ENCODE measurements at places on chromosomes 4 and X.

DNA sequence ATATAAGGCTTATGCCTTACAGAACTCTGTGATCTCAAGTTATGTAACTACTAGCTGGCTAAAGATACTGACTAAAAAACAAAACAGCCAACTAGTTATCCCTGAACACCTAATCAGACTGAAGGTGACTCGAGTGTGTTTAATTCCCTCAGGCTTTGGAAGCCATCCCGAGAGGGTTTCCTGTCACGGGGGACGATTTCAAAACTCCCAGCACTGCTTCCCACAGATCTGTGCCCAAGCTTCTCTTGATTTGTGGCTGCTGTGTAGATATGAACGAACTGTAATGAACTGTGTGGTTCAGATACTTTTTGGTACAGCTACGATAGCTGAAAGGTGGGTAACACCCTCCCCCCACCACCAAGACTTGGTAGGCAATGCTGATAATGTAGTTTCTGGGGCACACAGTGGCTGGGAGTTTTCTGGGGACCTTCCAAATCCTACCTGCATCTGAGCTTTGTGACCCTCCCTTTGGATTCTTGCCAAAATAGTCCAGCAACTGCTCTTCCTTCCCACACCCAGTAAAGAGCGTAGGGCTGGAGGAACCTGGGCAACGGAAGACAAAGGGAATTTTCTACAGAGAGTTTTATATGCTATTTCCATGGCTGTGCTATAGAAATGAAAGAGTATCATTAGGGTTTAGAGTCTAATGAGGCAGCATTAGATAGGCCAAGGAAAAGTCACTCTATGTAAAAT lies 148.8 kb downstream of the MGST2 start:
- DNase-seq, result no peak

GRCh38 chrX:150926791-150927190 lies 28.3 kb upstream of the CD99L2 start:
- no peak for DNase-seq

DNA sequence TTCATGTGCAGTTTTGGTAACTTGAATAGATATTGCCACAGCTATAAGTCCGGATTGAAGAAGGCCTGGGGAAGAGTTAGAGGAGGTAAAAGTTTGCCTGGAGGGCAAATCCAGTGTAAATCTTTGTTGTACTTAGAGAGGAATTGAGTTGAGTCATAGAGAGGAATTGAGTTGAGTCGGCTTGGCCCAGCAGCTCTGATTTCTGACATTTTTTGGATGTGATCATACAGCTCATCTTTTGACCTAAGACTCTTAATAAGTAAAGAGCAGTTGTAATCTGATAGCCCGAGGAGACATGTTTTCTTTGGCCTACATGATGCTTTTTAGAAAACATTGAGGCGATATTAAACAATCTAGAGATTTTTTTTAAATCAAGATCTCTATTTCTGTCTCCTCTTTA lies 3.9 kb downstream of the KIT start:
- DNase-seq, result peak; percentile 94

- no peak for DNase-seq
These were observed 179.8 kb downstream of the SLIT2 start for GRCh38 chr4:20431543-20431951.

- no peak for DNase-seq
These were observed 63.7 kb downstream of the TMEM164 start for GRCh38 chrX:110066488-110067225.

- peak; percentile 41 for DNase-seq
These were observed 9.3 kb downstream of the APOO start for GRCh38 chrX:23898412-23898959.

GRCh38 chr4:15231265-15232091 lies 196.4 kb upstream of the C1QTNF7 start:
- peak; percentile 96 for DNase-seq

DNA sequence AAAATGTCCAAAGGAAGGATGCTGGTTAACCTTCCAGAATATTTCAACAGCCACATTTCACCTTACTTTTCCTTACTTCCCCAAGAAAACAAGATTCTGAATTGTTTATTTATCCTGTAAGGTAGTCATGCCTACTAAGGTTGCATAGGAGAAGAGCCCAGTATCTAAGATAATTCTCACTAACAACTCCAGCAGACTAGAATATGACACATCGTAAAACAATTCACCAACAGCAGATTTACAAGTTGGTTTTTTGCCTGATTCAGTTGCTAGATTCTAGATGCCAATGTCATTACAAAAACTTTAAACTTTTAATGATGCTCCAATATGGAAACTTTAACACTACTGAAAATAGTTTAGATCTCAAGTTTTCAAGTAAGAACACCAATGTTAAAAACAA lies 176.4 kb downstream of the IL13RA2 start:
- peak; percentile 6 for DNase-seq

DNA sequence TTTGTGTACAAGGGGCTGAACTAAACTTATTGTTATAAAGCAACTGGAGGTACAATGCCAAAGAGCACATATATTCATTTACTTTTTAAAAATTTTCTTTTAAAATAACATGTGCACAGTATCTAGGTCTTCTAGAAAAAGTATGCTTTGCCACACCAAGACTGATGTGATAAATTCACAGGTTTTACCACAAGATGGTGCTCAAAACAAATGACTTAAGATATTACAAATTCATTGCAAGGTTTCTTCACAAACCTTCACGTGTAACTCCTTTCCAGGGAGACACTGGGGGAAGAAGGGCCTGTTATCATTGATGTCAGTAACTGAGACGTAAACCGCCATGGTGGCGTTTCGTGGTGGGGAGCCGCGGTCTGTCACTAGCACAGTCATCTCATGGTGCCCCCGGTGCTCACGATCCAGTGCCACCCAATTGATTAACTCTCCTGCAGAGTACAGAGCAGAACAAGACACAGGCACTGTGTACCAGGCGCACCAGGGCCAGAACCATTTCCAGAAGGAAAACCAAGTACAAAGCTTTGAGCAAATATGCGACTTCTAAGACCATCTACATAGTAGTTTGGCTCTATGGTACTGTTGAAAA lies 162.2 kb downstream of the DCHS2 start:
- DNase-seq, result peak; percentile 70

- DNase-seq, result peak; percentile 77
These were observed 306.1 kb upstream of the TAPT1 start for GRCh38 chr4:16532240-16532970.

GRCh38 chrX:12471061-12471460 lies 320.2 kb upstream of the PRPS2 start:
- DNase-seq, result no peak

DNA sequence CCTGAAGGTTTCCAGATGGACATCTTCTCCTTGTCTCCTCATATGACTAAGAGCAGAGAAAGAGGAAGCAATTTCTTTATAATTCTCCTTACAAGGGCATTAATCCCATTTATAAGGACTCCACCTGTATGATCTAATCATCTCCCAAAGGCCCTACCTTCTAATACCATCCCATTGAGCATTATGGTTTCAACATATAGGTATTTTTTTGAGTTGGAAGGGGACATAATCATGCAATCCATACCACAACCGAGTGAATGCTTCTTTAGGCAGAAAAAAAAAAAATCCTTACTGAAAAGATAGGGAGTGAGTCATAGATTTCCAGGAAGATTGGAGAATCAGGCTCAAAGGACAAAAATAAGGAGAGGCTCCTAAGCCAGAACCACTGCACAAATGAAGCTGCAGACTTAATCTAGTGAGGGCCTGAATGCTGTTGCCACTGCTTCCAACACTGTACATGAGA lies 312.5 kb upstream of the HS3ST1 start:
- DNase-seq, result peak; percentile 62

- DNase-seq, result peak; percentile 50
These were observed 2.2 kb downstream of the USO1 start for GRCh38 chr4:75726577-75726976.

DNA sequence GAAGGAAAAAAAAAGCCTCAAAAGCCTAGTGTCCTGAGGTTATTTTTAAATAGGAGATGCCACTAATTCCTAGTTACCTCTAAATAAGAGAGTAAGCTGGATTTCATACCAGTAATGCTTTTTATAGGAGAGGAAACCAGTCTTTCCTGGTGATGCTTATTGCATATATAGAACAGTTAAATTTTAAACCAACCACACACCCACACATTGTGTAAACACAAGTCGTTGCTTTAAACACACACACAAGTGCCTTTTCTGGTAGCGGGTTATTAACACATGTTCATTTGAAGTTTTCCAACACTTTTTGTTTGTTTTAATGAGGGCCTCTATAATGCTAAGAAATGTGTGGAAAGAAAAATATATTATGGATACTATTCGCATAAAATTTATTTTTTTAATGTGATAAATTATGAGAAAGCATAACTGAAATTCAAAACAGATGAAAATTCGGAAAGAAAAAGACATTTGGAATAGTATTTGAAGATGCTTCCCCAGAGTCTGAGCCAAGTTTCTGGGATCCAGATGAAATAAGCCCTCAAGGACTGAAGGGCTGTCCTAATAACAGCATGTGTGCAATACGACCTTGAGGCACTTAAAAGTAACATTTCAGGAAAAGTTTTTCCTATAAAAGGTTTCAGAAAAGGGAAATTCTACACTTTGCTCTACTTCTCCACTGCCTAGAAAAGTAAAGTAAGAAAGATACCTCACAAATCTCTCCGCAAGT lies 2.0 kb downstream of the ANTXR2 start:
- DNase-seq, result peak; percentile 52

- DNase-seq, result no peak
These were observed 19.8 kb upstream of the MANBA start for GRCh38 chr4:102780476-102781144.

DNA sequence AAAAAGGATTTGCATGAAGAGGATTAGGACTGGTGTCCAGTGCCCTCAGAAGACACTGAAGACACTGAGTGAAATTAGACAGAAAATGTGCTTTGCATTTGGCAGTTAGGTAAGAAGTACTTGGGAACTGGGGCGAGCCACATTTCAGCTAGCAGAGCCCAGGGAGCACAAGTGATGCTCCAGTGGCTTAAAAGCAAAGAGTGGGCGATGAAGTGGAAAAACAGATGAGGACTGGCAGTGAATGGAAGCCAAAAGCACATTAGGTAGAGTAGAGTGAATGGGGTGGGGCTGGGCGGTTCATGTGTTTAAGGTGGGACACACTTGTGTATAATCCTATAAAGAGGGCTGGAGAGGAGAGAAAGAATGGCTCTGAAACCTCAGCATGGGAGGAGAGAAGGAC lies 18.4 kb downstream of the DCLK2 start:
- DNase-seq, result no peak

DNA sequence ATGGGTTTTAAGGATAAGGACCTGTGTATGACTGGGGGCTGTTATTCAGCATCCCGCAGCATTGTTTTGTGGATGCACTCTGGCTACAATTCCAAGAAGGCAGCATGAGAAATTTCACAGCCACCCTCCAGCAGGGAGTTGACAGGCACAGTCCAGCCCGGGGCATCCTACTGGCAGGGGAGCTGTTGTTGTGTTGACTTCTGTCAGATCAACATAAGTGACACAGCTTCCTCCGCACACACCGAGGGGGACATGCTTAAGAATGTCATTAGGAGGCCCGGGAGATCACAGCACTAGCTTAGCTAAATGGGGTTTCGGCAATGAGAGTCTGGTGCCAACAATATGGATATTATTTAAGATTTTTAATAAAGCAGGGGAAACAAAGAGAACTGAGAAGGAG lies 326.5 kb downstream of the ASMT start:
- no peak for DNase-seq

- DNase-seq, result no peak
These were observed 2043.5 kb upstream of the AGA start for GRCh38 chr4:179485781-179486180.

GRCh38 chr4:40190019-40190418 lies 6.8 kb upstream of the RHOH start:
- DNase-seq, result no peak

DNA sequence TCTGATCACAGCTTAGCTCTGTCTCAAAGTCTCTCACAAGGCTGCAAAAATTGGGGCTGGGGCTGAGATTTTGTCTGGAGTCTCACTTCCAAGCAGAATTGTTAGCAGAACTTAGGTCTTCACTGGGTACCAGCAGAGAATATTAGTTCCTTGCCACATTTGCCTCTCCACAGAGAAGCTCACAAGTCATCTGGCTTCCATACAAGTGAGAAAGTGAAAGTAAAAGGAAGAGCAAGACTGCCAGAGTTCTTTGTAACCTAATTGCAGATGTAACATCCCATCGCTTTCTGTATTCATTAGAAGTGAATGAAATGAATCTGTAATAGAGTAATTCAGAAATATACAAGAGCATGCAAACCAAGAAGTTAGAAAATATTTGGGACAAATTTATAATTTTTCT lies 624.1 kb upstream of the GNPDA2 start:
- DNase-seq, result peak; percentile 1

- no peak for DNase-seq
These were observed 27.6 kb upstream of the HUWE1 start for GRCh38 chrX:53713987-53714579.

DNA sequence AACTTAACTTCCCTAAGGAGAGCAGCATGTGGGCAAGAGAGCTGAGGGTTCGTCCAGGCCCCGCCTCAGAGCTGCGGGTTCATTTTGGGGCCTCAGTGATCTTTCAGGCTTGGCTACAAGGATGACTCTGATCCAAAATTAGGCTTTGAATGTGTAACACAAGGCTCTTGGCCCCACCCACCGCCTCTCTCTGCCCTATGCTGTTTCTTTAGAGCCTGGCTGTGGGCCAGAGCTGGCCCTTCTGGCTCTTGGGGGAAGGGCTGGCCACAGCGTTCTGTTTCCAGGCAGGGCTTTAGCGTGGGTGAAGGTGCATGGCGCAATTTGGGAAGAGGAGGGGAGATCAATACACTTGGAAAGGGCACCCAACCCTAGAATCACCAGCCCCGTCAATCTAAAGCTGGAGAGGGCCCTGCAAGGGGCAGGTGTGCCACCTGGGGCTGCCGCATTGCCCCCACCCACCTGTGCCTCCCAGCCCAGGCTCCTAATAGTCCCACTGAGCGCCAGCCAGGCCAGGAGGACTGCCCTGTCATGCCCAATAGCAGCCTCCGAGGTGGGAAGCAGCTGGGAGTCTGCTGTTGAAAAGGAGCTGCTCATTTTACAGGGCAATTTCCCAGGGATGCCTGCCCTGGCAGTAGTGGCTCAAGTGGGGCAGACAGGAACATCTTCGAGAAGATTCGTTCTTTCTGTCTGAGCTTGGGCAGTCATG lies 84.5 kb upstream of the MAML3 start:
- peak; percentile 89 for DNase-seq

DNA sequence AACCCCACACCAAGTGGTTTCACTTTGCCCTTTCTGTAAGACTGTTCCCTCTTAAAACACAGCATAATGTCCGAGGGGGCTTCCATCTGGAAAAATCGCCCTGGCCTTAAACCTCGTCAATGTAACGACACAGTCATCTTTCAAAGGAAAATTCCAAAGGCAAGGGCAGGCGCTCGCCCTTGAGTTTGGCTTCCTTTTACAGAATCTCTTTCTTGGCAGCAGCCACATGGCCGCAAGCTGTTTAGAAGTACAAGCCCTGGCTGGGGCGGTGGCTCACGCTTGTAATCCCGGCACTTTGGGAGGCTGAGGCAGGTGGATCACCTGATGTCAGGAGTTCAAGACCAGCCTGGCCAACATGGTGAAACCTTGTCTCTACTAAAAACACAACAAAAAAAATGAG lies 27.1 kb upstream of the GRPEL1 start:
- DNase-seq, result peak; percentile 20
